ENCODE measurements at places on chromosomes 2 and 18.

GRCh38 chr2:169038338-169038757, 7.2 kb upstream of the ABCB11 start:
- DNase-seq, result no peak

DNA sequence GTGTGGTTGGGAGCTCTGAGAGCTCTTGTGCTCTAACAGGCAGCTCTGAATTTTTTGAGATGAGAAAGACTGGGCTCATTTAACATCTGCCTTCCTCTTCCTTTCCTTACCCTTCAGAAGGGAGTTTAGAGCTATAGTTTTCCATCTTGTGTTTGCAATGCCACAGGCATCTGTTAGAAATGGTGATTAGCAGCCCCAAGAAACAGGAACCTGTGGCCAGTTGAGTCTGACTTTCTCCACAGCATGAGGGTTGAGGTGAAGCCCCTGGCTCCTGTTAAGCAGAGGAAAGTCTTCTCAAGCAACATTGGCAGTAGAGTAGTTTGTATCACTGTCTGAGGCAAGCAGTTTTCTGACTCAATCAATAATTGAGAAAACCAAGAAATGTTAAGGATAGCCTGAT, 577.4 kb downstream of the ZEB2 start:
- no peak for DNase-seq

DNA sequence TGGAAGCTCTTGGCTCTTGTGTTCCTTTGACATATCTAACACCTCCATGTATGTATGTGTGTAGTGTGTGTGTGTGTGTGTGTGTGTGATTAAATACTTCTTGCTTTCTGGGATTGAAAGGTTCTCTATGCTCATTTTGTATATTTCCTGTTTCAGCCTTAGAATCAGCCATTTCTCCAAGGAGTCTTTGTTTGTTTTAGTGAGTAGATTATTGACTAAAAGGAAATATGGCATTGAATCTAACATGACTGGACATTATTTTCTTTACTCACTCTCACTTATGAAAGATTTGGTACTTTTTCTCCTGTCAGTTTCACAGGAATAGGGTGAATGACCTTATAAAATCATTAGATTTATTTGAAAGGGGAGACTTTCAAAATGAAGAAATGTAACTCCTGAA, 413.8 kb upstream of the SLC14A2 start:
- DNase-seq, result no peak

- no peak for DNase-seq
Observed at GRCh38 chr2:11753886-11754699, 7.7 kb downstream of the LPIN1 start.

DNA sequence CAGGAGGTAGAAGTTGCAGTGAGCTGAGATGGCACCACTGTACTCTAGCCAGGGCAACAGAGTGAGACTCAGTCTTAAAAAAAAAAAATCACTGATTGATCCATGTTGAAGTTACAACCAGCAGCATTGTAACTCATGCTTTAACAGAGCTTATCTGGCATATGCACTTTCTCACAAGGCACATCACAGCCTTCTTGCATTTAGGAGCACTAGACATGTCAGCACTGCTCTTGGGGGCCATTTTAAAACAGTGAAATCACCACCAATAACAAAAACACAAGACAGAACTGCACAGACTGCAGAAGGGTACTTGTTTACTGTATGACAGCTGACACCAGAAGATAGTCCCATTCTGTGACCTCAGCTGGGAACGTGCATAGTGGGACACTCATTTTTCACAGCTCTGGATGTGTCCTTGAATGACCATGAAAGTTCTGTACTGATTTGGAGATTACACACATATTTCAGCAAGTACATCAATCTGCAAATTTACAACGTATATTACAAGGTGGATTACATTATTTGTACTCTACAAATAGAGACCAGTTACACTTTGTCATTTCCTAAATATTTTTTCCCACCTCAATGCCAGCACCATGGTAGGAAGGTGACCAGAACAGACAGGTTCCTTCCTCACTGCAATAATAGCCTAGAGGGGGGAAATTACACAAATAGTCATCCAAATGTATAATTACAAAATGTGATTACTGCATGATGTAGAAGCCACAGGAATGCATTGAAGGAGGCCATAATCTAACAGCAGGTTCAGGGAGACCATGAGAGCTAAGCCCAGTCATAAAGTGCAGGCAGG, 35.1 kb downstream of the CCBE1 start:
- no peak for DNase-seq

GRCh38 chr2:162327134-162327769, 8.8 kb upstream of the IFIH1 start:
- DNase-seq, result no peak

Measured in HEK293T (cell line).